MCF 10A (cell line): ENCODE measurements at places on chromosomes 2 and 18. TPM values are rescaled to one million over a fixed set of nuclear protein-coding genes. Genes with fewer than 3 reads are reported as not detected.

SRSF7 gene
- total RNA-seq: 196 and 275 TPM in 2 replicates

GKN2 gene
- not detected in 2 replicates for total RNA-seq

LONRF2 gene
- not detected in 2 replicates for total RNA-seq

DOK6 gene
- total RNA-seq: not detected in 2 replicates

PJVK gene
- total RNA-seq: 7.4 and 10.4 TPM in 2 replicates

IMP4 gene
- 99.8 and 144 TPM in 2 replicates for total RNA-seq

PROC gene
- not detected in 2 replicates for total RNA-seq

GPR39 gene
- total RNA-seq: 7.2 and 7.7 TPM in 2 replicates

GREB1 gene
- total RNA-seq: 1.7 and 2.3 TPM in 2 replicates

ANKRD62 gene
- total RNA-seq: not detected in 2 replicates

SIX3 gene
- not detected in 2 replicates for total RNA-seq

ECEL1 gene
- total RNA-seq: not detected in 2 replicates

SP140 gene
- total RNA-seq: 0.61 TPM in 1 of 2 replicates, not detected in the other

SUCLG1 gene
- 87.2 and 105 TPM in 2 replicates for total RNA-seq

C1GALT1C1L gene
- total RNA-seq: 0.27 TPM in 1 of 2 replicates, not detected in the other

ACVR1 gene
- total RNA-seq: 26.4 and 41.4 TPM in 2 replicates

TIGD1 gene
- 4.9 and 5.2 TPM in 2 replicates for total RNA-seq

NAT8 gene
- not detected in 2 replicates for total RNA-seq

POTEE gene
- not detected in 2 replicates for total RNA-seq

ALLC gene
- not detected in 2 replicates for total RNA-seq

PROM2 gene
- total RNA-seq: 2.6 and 2.8 TPM in 2 replicates

HAAO gene
- total RNA-seq: not detected in 2 replicates

MCFD2 gene
- 157 and 238 TPM in 2 replicates for total RNA-seq

TEX44 gene
- not detected in 2 replicates for total RNA-seq

ALKAL2 gene
- not detected in 2 replicates for total RNA-seq
